ENCODE measurements at places on chromosomes 3 and 15. TPM values are rescaled to one million over a fixed set of nuclear protein-coding genes. Genes with fewer than 3 reads are reported as not detected.

- H3K27me3 ChIP-seq: no peaks in the 10 kb centered on the region
- H3K4me3 ChIP-seq: no peak overlapping the region
- no peak overlapping the region for H3K27ac ChIP-seq
- H3K36me3 ChIP-seq: no peaks in the 10 kb centered on the region
- no peak for DNase-seq
Observed at GRCh38 chr3:172868582-172869200, 118.2 kb downstream of the ECT2 start.

DNA sequence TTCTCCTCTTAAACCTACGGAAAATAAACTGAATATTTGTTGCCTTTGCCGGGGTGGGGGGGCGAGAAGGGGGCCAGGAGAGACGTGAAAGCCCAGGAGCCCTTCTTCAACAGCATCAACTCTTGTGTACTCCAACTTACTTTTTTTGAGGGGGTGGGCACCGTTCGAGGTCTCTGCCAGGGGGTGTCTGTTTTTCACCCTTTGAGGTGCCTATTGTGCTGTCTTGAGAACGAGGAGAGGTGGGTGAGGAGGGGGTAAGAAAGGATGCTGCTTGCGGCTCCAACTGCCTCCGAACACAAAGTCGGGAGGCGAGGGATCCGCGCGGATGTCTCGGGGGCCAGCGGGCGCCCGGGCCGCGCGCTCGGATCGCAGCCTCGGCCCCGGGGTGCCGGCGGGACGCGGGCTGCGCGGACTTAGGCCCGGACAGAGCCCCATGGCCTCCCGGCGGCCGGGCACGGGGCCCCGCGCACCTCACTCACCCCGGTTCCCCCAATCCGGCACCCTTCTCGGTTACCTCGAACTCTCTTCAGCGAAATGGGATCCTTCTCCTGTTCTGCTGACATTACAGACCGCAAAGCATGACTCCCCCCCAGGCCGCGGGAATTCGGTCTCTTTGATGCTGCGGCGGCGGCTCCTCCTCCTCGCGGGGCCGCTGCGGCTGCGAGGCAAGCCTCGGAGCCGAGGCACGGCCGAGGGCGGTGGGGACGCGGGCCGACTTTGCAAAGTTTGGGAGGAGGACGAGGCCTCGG is 650 bp downstream of the PYGO1 start:
- DNase-seq: no peak
- H3K27me3 ChIP-seq: no peaks in the 10 kb centered on the region
- H3K4me1 ChIP-seq: peaks cover 37% of the 10 kb centered on the region
- H3K4me3 ChIP-seq: peak overlapping the region; percentile 77

The XIRP1 gene
- not detected for total RNA-seq

The HIGD2B gene
- total RNA-seq: not detected
